ENCODE measurements at places on chromosomes 1 and 21. TPM values are rescaled to one million over a fixed set of nuclear protein-coding genes. Genes with fewer than 3 reads are reported as not detected.

Gene OPRD1
- not detected for total RNA-seq

Gene CNKSR1
- total RNA-seq = 0.81 TPM

Gene TBX15
- 6.8 TPM for total RNA-seq

Gene TFF2
- not detected for total RNA-seq

Gene CD5L
- not detected for total RNA-seq
